Activated CD4-positive, CD25-positive, alpha-beta regulatory T cell (primary cell): ENCODE measurements at places on chromosomes 12 and 14.

DNA sequence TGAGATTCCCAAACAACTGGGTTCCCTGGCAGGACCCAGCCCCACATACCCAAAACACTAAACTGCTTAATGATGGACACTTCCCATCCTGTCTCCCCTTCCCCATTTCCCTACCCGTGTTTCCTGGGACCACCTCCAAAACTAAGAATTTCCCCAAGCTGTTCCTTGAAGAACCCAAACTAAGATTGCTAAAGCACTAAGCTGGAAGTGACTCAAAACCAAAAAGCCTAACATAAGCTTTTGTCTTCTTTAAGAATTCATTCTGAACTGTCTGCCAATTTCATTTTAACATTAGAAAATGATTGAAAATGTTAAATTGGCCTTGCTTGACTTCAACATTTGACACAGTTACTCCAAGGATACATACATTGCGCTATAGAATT lies 29.5 kb upstream of the STAB2 start:
- no peak for DNase-seq

DNA sequence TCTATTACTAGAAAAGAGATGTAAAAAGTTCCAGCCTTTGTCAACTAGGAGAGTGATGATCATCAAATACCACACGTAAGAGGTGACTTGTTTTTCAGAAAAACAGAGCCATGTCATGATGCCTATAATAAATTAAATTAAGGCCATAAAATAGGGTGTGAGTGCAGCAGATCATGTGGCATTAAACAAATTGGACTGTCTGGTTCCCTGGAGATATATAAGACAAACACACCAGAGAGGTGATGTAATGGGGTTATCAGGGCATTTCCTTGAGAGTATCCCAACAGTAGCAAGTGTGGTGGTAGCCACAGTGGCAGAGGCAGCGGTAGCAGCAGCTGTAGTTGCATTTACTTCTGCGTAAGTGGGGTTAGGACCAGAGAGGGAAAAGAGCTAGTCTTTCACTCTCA lies 14.6 kb upstream of the GALNT6 start:
- no peak for DNase-seq

DNA sequence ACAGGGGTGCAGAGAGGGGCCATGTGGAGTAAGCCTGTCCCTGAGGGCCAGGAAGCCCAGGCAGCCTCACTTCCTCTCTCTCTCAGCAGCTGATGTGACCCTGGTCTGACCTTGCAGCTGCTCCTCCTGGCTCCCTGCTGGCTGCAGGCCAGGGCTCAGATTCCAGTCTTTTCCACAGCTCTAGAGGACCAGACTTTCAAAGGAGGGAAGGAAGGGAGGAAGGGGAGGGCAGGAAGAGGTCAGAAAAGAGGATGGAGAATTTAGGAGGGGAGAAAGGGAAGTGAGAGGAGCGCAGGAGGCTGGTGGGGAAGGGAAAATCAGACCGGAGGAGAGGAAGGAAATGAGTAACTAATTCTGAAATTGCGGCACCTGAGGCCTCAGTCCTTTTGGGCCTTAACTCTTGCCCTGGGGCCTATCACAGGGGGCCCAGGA lies 40.9 kb upstream of the VASH1 start:
- DNase-seq = no peak

DNA sequence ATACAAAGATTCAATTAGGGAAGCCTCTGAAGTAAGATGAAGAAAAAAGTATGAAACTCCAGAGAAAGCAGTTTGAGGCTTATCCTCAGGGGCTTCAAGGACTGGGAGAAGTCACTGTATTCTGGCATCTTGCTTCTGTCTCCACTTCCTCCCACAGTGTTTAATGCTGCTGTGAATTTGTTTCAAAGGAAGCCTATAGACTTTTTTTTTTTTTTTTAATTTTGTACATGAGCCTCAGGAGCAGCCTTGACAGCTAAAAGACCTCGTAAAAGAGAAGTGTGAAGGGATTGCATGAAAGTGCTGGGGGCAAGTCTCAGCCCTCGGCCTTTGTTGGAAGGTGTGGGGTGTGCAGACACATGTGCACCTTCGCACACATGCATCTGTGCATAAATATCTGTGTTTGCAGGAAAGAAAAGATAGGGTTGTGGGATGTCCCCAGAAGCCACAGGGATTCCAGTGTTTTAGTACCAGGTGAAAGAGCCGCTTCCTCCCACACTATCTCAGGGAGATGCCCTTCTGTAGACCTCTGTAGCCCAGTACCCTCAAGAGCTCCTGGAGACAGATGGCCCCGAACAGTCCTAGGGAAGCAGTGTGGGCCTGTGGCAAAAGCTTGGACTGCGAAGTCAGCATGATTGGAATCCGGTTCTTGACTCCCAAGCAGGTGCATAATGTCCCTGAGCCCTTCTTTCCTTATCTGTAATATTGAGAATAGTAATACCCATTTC lies 193.5 kb upstream of the BCL2L14 start:
- no peak for DNase-seq

DNA sequence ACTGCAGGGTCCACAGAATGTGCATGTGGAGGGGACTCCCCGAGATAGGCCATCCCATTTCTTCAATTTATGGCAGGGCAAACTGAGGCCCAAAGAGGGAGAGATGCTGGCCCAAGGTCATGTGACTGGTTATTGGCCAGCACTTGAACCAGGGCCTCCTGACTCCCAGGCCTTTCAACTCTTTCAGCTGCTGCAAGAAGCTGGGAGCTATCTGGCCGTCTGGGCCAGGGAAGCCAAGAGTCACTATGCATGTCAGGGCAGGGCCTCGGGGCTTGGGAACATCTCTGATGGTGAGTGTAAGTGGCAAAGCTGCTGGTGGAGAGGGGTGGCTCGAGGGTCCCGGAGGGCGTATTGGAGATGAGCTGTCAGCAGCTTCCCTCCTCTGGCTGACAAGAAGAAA lies 9.5 kb upstream of the LTBP2 start:
- no peak for DNase-seq

GRCh38 chr12:91884230-91884629 lies 261.4 kb downstream of the BTG1 start:
- no peak for DNase-seq

DNA sequence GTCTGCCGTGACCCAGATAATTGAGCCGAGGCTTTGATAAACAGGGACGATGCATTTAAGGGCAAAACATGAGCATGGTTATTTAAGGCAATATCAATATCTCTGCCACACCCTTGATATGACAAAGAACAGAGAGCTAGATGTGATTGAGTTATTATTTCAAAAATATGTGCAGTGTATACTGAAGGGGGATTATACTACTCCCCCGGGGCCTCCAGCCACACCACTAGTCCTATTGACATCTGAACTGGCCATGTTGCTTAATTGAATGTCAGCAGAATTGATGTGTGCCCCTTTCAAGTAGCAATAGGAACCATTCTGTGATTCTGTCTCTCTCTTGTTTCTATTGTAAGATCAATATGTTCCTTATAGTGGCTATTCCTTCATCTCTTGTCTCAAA lies 794.8 kb upstream of the SEL1L start:
- DNase-seq = no peak

DNA sequence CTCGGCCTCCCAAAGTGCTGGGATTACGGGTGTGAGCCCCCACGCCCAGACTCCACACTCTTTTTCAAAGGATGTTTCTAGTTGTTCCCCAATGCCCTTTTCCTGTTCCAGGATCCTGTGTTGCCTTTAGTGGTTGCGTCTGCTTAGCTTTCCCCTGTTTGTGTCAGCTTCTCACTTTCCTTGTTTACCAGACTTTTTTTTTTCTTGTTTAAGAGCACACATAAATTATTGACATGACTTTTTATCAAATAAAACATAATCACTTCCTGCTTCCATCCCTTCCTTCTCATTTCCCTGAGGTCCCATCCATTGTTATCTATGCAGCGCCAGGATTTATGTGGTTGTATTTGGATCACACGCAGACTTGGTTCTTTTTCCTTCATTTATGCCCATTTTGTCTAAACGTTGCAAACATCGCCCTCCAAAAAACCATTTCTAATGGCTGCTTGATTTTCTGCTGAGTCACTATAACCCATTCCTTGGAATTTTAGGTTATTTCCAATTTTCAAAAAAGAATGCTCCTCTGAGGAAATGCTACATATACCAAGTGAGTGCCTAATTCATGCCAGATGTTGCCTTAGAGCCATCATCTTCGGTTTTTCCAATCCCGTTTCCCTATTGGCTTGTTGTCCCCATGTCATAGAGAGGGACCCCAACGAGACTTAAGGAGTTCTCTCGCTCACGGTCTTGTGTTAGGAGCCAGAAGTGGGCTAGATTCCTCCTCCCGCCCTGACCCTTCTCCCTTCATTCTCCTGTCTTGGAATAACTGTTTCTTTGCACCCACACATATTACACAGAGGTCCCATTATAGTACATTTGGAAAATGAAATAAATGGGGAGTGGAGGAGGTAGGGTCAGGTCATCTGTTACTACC lies 13.5 kb upstream of the CYP46A1 start:
- DNase-seq = no peak

- no peak for DNase-seq
Measured at GRCh38 chr12:112347581-112347982, 34.6 kb downstream of the HECTD4 start.

GRCh38 chr12:29556363-29556762 lies 58.9 kb upstream of the OVCH1 start:
- DNase-seq = no peak

- DNase-seq = no peak
Measured at GRCh38 chr12:124994437-124994975, 1.1 kb downstream of the BRI3BP start.

DNA sequence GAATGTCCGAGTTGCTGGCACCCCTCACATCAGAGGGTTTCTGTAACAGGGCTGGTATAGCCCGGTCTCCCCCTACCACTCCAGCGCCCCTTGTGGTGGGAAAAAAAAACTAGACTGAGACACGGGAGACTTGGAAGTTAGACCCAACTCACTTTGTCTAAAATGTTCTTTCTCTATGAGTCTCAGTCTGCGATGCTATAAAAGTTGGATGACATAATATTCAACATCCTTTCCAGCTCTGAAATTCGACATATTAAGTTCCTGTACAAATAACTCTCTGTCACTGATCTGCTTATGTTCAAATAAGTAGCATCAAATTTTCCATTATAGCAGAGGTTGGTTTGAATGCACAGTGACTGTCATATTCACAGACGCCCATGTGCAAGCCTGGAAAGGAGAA lies 25.7 kb upstream of the TC2N start:
- DNase-seq = no peak

DNA sequence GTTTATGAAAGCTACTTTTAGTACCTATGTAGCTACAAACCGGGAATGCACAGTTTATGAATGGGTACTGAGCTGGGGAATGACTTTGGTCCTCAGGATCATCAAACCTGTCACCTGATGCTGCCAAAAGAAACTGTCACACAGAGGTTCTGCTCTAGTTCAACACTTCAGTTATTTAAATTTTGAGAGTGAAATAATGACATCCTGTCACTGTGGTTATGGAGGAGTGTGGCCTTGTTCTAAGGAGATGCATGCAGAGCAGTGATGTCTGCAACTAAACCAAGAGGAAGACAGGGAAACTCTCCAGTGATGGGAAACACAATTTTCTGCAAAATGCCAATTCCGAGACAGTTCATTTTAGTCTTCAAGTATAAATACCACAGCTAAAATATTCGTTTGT lies 4.8 kb upstream of the AEBP2 start:
- no peak for DNase-seq

GRCh38 chr12:125604976-125605375 lies 539.7 kb downstream of the AACS start:
- no peak for DNase-seq

- no peak for DNase-seq
Measured at GRCh38 chr12:94954029-94954685, 49.3 kb downstream of the NDUFA12 start.

DNA sequence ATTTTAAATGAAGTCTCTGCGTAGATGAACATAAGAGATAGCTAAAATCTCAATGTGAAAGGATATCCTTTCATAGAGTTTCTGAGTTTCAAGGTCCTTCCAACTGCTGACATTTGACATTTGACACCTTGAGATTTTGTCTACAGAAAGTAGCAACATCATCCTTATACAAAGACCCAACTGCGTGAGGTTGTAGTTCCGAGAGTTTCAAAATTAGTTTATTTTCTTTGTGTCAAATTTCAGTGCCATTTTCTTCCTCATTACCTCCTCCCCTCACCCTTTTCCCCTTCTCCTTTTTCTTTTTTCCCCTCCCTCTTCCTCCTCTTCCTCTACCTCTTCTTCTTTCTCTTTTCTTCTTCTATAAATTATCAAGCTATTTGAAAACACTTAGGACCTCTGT lies 26.9 kb upstream of the BATF start:
- DNase-seq = no peak

DNA sequence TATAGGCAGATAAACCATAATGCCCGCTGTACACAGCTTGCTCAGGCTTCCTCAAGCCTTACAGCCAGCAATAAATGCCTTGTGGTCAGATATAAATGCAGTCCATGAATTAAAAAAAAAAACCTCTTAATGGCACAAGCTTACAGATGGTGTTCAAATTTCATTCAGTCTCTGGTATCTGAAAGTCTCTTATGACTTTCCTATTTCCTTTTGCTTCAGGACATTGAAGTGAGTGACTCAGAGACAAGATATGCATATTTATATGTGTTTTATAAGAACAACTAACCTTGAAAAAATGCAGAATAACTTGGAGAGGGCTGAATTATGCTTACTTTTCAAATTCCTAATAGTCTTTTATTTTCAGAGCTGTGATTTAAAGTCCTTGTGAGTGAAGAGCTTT lies 426.9 kb upstream of the MIS18BP1 start:
- DNase-seq = no peak

DNA sequence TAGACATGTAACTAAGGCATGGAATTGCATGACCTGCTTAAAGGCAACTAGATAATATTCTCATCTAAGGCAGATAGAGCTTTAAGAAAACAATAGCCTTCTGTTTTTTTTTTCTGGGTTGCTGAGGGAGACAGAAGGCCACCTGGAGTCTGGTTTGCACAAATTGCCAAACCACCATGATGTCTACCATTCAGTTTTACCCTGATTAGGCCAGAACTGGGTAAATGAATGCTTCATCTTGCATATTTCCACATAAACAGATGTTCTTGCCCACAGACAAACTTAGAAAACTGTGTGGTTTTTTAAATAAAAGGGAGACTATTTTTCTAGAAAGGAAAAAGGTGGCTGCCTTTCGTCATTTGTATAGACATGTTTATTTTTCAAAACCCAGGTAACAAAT lies 278.7 kb upstream of the PRICKLE1 start:
- DNase-seq = no peak

- DNase-seq = no peak
Measured at GRCh38 chr12:13038491-13039161, 5.6 kb upstream of the FAM234B start.

DNA sequence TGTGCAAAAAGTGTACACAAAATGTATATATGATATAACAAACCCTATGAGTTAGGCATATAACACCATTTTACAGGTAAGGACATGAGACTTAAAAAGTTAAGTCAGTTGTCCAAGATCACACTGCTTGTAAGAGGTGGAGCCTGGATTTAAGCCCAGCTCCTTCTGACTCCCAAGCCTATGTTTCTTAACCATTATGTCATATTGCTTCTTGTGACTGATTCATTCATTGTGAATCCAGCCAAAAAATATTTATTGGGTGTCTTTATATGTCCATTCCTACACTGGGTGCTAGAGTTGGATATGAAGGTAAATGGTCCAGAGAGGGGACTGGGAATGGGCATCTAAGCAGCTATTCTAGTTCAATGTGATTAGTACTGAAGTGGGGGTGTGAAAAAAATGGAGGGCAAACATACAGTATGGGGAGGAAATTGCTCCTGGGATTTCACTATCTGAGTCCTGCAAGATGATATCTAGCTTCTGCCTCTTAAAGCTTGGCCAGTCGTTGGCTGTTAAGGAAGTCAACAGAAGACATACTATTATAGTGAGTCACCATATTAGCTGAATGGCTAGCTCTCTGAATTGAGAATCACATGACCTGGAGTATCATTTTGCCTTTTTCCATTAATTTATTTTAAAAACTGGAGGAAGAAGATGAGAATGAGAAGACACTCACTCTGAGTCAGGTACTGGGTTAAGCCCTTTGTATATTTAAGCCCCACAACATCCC lies 28.8 kb downstream of the PAX9 start:
- DNase-seq = no peak
